Cardiac muscle cell (in vitro differentiated cells and primary cell): ENCODE measurements at places on chromosomes 16 and 17. TPM values are rescaled to one million over a fixed set of nuclear protein-coding genes. Genes with fewer than 3 reads are reported as not detected.

Gene PIK3R5
- 0.09 and 0.28 TPM in 2 replicates for total RNA-seq

Gene CACNG4
- 1.2 and 2.2 TPM in 2 replicates for total RNA-seq

Gene CD300LF
- not detected in 2 replicates for total RNA-seq

Gene WNK4
- 0.04 and 1.6 TPM in 2 replicates for total RNA-seq

DNA sequence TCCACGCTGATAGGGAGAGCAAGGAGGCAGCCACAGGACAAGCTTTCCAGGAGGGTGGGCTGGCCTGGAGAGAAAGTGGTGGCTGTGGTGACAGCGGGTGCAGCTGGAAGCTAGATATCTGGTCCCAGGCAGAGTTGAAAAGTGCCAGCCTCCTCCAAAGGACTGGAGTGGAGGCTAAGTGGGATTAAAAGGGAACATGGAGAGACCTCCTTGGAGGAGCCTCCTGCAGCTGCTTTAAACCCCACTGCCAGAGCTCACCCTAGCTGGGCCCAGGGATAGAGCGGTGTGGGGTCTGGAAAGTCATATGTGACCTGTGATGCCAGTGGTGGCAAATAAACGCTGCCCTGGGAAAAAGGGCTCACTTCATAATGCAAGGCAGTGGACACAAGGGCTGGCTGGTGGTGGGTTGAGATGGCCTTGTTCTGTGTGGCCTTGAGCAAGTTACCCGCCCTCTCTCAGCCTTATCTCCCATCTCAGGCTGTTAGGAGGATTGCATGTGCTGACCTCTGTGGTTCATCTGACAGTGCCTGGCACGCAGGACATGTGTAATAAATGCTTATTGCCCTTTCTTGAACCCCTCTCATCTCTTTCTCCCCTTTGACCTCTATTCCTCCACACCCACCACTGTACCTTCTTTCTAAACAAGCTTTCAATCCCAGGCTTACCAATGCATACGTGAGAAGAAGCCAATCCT is 61.0 kb upstream of the LGALS9 start:
- no peaks in the 10 kb centered on the region for H3K36me3 ChIP-seq
- H3K27ac ChIP-seq: peak overlapping the region; percentile 48
- no peak for DNase-seq

DNA sequence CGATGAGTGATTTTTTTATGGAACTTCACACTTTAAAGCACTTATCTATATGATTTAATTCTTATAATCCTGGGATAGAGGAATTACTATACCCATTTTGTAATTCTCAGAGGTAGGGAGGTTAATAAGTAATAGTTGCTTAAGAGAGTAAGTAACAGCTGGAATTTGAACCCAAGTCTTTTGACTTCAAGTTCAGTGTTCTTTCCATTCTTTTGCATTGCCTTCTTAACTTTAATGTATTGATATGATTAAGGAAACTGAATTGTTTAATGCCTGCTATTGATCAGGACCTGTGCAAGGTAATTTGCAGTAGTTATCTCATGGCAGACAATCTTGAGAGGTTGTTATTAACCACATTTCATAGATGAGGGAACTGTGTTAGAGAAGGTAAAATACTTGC is 78.5 kb downstream of the TUBD1 start:
- no peak for DNase-seq
- H3K27ac ChIP-seq: no peak overlapping the region
- peaks cover 4% of the 10 kb centered on the region for H3K36me3 ChIP-seq
- H3K27me3 ChIP-seq: no peaks in the 10 kb centered on the region
- H3K4me3 ChIP-seq: no peak overlapping the region

GRCh38 chr16:54813778-54814177 is 116.9 kb upstream of the IRX5 start:
- no peaks in the 10 kb centered on the region for H3K36me3 ChIP-seq
- no peak overlapping the region for H3K27ac ChIP-seq
- no peak for DNase-seq
- no peak overlapping the region for H3K4me3 ChIP-seq

DNA sequence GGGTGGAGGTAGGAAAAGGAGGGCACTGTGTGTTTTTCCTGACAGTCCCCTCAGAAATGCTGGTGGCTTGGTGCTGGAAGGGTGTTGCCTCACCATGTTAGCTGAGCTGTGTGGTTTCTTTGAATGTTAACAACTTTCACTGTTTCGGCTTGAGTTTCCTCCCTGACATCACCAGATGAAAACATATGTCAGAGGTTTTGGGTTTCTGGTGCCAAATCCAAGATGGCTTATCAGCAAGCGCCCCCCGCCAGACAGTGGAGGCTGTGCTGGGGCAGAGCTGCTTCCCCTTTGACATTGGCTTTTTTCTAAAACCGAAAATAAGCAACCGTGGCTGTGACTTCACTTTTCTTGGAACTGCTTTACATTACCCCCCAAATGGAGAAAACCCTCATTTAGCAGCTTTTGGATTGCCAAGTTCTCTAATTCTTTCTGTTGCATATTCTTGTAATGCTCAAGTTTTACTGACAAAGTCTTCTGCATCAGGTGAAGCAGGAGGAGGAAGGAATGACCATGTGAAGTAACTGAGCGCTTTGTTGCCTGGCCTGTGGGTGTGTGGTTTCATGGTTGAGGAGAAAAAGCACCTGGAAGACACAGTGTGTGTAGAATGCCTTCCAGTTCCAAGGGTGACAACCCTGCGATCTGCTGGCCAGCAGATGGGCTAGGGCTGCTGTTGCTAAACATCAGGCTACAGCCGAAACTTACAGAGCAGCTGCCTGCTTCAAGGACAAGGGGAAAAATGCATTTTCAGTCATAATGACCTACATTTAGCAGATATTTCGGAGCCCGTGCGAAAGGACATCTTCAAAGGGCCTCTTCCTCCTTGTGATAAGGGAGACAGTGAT is 9.7 kb downstream of the RMI2 start:
- H3K4me3 ChIP-seq: no peak overlapping the region
- no peaks in the 10 kb centered on the region for H3K36me3 ChIP-seq
- peak; percentile 66 for DNase-seq
- peaks cover 4% of the 10 kb centered on the region for H3K4me1 ChIP-seq
- H3K27me3 ChIP-seq: no peaks in the 10 kb centered on the region

- peaks cover 5% of the 10 kb centered on the region for H3K36me3 ChIP-seq
- no peaks in the 10 kb centered on the region for H3K27me3 ChIP-seq
- DNase-seq: peak; percentile 52
- H3K4me1 ChIP-seq: no peaks in the 10 kb centered on the region
These were observed 3.8 kb downstream of the LITAFD start for GRCh38 chr16:8885674-8886592.

DNA sequence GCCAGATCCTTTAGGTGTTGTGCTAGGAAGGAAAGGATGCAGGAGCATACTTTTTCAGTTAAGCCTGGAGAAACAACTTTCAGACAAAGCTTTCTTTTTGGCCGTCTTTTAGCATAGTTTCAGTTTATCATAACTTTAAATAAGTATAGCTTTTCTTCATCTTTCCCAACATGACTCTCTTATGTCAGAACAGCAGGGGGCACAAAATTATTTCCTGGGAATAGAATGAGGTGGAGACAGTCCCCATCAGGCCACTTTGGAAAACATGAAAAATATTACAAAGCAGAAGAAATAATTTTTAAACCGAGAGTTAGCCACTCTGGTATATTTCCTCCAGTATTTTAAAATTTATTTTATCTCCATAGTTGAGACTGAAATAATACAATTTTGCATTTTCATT is 387.6 kb downstream of the HAPSTR1 start:
- no peaks in the 10 kb centered on the region for H3K27me3 ChIP-seq
- no peak for DNase-seq
- no peaks in the 10 kb centered on the region for H3K4me1 ChIP-seq
- no peak overlapping the region for H3K27ac ChIP-seq
- H3K4me3 ChIP-seq: no peak overlapping the region
- no peaks in the 10 kb centered on the region for H3K36me3 ChIP-seq

DNA sequence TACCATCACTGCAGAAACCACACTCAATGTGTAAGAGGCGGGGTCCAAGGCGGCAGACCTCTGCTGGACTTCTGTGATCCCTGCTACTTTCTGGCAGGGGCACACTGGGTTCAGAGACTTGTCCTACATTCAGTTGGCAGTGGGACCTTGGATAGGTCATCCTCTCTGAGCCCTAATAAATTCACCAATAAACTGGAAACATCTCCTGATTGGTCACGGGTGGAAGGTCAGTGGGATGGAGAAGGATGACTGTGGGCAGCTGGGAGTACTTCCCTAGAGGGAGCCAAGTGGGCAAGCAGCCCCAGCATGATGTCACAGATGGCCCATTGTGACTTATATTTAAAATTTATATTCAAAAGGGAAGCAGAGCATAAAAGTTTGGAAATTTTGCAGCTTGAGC is 49.7 kb downstream of the RNF112 start:
- no peak overlapping the region for H3K4me3 ChIP-seq
- H3K36me3 ChIP-seq: no peaks in the 10 kb centered on the region
- H3K27me3 ChIP-seq: no peaks in the 10 kb centered on the region

- H3K27me3 ChIP-seq: no peaks in the 10 kb centered on the region
- no peak overlapping the region for H3K27ac ChIP-seq
- no peaks in the 10 kb centered on the region for H3K36me3 ChIP-seq
- H3K4me3 ChIP-seq: no peak overlapping the region
- no peaks in the 10 kb centered on the region for H3K4me1 ChIP-seq
- DNase-seq: no peak
These were observed 501.2 kb downstream of the SHISA9 start for GRCh38 chr16:13402601-13403000.

DNA sequence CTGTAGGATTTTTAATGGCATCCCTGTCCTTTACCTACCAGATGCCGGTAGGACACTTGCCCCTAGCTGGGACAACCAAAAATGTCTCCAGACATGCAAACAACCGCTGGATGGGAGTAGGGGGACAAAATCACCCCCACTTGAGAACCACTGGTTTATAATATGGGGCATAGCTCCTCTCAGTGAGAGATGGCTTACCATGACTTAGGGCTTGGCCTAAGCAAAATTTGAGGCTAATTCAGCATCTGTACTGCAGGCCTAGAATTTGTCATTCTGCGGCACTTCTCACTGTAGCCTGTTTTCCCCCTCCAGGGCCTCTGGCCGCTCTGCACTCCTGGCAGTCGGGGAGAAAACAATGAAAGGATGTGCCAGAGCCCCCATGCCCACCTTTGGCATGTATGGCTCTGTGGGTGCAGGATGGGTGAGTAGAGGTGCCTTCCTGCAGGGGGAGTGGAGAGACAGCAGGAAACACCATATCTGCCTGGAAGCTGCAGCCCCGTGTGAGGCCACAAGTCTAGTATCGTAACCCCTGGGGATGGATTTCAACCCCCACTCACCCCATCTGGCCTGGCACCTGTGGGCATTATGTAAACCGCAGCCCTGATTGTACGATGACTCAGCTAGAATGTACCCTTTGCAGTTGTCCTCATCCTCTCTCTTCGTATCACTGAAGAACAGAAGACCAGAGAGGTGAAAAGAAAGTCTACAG is 268.1 kb downstream of the SOX9 start:
- no peaks in the 10 kb centered on the region for H3K4me1 ChIP-seq
- no peak overlapping the region for H3K4me3 ChIP-seq
- no peak for DNase-seq

DNA sequence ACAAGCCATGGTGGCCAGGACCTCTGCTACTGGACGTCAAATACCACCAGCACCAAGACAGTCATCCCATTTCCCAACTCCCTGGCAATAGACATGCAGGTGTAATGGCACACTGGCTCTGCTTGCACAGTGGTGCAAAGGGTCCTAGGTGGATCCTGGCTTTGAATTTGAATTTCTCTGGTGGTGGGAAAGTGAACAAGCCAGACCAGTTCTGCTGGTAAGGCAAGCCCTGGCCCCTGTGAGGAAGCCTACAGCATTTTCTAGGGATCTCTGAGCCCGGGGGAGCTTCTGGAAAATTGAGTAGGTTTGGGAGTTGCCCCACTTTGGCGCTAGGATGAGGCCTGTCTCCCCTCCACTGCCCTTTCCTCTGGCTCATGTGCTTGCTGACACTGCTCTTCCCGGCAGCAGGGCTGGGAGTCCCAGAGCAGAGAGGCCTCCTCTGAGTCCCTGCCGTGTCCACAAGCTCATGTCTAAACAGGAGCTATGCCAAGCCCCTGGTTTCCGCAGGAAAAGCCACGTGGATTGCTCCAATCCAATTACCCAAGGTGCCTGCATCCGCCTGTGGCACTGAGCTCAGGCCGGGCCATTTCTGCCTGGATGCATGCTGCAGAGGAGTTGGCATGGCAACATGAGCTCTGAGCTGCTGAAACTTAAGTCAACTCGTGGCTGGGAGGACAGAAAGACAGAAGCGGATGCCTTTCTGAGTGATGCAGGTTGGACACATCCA is 67.0 kb downstream of the PRMT7 start:
- H3K36me3 ChIP-seq: no peaks in the 10 kb centered on the region
- H3K27ac ChIP-seq: no peak overlapping the region
- no peak overlapping the region for H3K4me3 ChIP-seq
- DNase-seq: peak; percentile 33

DNA sequence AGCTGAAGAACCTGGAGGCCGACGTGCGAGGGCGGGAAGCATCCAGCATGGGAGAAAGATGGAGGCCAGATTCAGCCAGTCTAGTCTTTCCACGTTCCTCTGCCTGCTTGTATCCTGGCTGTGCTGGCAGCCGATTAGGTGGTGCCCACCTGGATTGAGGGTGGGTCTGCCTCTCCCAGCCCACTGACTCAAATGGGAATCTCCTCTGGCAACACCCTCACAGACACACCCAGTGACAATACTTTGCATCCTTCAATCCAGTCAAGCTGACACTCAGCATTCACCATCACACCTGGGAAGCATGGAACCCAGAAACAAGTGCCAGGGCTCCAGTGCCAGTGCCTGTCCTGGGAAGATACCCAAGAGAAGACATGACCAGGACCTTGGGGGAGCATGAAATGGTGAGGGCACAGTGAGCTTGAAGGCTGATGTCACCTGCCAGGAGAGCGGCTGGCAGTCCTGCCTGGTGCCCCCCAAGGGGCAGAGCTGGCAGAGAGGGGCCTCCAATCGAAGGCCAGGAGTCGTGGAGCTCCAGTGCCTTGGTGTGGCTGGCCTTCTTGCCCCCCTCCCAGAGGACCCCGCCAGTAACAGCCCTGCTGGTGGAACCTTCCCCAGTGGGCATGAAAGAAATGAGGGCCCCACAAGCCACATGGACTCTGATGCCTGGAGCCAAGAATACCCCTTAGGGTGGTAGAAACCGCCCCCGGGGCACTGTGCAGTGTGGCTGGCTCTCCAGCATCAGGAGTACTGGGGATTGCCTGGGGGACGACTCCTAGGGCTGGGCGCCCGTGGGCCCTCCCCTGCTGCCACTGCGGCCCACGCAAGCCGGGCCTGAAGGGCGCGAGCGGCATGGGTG is 643 bp upstream of the NPB start:
- peaks cover 18% of the 10 kb centered on the region for H3K27me3 ChIP-seq
- peak overlapping the region; percentile 33 for H3K4me3 ChIP-seq
- H3K4me1 ChIP-seq: no peaks in the 10 kb centered on the region

DNA sequence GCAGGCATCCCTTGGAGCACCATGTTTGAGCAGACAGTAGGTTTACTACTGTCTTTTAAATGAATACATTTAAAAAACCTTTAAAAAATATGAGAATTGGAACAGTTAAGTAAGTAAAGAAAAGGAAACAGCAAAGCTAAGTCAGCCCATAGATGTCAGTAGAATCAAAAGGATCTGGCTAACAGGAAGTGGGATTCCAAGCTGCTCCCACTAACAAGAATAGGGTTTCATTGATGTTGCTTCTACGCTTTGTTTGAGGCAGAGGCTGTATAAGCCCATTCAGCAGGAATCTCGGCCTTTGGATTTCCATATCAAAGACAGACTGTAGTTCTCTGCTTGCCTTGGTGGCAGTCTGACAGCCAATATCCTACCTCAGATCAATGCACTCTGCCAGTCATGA is 122.9 kb upstream of the ELAC2 start:
- peak; percentile 13 for DNase-seq
- H3K27ac ChIP-seq: no peak overlapping the region
- H3K36me3 ChIP-seq: no peaks in the 10 kb centered on the region
- H3K4me1 ChIP-seq: no peaks in the 10 kb centered on the region
- no peaks in the 10 kb centered on the region for H3K27me3 ChIP-seq
